ENCODE measurements at places on chromosomes 4 and X. TPM values are rescaled to one million over a fixed set of nuclear protein-coding genes. Genes with fewer than 3 reads are reported as not detected.

DNA sequence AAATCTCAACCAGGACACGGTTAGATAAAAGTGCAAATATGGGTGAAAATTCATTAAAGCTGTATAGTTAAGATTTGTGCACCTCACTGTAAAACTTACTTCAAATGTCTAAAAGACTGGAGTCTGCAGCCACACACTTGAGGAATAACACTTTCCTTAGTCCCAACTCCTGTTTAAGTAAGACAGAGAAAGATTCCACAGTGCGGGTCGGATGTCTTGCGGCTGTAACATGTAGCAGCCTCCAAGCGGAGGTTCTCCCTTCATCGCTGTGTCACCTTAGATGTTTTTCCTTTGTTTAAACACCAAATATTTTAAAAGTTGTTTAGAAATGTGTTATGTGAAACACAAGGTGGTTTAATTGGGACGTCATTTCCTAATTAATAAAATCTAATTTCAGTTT lies 905 bp upstream of the MAEA start:
- no peak for DNase-seq

DNA sequence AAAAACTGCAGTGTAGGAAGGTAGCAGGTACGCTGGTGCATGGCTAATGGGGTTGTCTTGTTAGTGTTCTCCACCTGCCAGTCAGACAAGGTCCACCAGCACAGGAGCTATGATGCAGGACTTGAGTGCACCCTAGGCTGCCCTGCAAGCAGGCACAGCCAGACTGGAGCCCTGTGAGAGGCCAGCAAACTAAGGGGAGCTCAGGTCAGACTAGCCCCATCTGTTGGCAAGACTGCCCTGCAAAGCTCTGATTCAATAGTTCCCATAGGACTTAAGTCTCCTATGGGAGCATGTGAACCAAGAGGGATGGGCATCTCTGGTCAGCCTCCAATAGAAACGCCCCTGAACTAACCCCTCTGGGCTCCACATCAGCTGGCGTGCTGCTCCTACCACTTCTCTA lies 1307.3 kb downstream of the C4orf33 start:
- no peak for DNase-seq

DNA sequence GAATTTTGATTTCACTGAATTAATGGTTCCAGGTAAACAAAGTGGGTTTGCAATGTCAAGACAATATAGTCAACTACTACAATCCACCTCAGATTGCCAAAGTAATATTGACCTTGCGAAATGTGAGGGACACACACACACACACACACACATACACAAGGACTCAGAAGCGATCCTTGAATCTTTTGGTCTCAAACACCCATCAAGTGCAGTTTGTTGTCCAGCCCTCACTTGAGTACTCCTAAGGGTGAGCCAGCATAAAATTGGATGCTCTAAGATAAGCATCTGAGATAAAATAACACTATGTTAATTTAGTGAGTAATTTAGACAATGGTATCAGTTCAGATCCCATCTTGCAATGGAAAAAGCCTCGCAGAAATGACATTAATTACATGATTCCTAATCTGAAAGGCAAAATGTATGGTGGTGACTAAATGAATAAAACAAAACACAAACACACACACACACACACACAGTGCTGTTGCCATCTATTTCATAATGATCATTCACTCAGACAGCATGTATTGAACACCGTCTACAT lies 102.5 kb downstream of the RASL11B start:
- DNase-seq = no peak

GRCh38 chrX:3175659-3176438 lies 134.6 kb downstream of the ARSF start:
- no peak for DNase-seq

- no peak for DNase-seq
Measured at GRCh38 chr4:62771983-62772557, 1571.9 kb downstream of the ADGRL3 start.

GRCh38 chr4:111919639-111920038 lies 225.6 kb upstream of the FAM241A start:
- DNase-seq = no peak

DNA sequence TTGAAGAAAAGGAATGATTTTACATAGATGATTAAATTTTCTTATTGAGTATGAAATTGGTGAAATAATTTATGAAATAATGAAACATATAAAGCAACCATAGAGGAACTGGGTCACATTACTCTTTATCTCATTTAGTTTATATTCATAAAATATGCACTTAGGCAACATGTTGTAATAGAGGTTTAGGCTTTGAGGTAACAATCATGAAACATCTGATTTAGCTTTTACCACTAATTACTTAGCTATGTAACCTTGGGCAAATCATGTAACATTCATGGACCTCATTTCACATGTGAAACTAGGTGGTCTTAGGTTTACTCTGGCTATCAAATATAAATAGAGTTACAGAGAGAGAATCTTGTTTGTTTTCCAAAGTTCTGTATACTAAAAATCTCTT lies 54.5 kb upstream of the SMARCA5 start:
- DNase-seq = no peak

- no peak for DNase-seq
Measured at GRCh38 chrX:109187473-109188168, 294.3 kb downstream of the GUCY2F start.

DNA sequence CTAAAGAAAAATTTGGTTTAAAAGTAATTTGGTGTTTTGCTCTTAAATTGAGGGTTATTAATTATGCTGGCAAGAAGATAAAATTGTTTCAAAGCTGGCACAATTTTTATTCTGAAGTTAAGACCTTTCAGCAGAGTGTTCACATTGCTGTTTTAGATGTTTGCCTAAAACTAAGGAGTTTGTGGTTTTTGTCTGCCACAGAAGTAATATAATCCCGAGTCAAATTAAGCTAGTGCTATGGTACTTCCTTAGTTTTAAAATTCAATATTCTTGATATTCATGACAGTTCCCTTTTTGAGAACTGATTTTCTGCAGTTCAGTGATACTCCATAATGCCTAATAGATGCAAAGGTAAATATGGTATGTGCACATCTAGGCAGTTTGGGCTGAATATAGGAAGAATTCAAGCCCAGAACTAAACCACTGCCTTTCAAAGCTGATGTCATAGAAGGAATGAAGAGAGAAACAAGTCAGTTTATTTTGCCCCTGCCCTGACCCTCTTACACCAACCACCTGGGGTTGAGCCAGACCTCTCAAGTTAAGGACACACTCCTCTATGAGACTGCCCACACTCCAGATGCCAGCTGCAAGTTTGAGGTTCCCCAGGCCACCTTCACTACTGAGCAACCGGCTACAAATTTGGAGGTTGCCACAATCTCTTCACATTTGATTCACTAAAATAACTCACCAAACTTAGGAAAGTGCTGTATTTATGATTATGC lies 32.1 kb upstream of the VEGFC start:
- no peak for DNase-seq

Gene GNRHR
- not detected for polyA plus RNA-seq

Gene ASMT
- not detected for polyA plus RNA-seq

Gene STARD8
- polyA plus RNA-seq = 1.6 TPM

Data from AG04450 (cell line).